ENCODE measurements at places on chromosomes 3 and 15.

DNA sequence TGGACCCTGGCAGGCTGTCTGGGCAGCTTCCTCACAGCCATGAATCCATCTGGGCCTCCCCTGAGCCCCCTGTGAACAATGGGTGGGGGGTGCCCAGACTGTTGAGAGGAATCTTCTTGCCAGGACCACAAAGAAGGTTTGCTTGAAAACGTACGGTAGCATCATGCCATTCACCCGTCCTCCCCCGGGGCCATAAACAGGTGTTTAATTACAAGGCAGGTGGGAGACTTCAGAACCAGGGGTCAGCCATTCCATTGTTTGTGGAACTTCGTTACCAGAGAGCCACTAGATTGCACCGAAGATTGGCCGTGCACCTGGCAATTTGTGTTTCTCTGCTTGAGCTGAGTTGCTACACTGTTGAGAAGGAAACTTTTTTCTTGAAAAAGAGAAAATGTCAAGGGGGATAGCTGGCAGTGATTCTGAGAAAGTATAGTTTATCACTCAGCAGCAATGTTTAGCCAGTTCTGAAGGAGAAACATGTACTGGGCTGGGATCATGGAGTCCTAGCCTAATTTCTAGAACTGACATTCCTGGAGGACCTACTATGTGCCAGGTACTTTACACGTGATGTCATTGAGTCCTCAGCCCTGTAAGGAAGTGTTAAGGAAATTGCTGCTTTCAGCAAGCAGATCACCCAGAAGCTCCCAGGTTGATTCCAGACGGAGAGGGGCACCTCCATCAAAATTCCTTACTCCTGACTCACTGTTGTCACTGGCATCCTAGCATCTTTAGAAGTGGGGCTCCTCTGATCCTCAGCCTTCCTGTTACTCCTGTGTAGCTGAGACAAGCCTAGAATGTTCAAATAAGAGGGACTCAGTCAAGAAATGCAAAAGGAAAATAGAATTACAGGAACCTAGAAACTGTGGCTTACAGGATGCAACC lies 103.8 kb upstream of the UBE2E1 start:
- DNase-seq = no peak

GRCh38 chr3:31957106-31957505 lies 24.0 kb downstream of the OSBPL10 start:
- DNase-seq = no peak

DNA sequence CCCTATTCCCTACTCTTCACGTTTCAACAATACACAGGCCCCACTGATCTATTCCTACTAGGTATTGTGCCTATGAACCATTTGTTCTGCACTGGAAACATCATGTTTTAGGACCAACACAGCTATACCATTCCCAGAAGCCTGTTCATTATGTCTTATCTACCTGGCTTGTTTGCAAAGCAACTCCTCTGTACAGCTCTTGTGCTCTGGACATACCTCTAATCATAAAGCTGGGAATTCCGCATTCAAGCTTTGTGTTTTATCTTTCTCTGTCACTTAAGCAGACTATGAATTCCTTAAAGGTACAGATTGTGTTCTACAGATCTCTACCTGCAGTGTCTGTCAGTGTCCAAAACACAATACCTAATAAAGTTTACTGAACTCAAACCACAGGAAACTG lies 87.5 kb upstream of the CSPG5 start:
- no peak for DNase-seq

DNA sequence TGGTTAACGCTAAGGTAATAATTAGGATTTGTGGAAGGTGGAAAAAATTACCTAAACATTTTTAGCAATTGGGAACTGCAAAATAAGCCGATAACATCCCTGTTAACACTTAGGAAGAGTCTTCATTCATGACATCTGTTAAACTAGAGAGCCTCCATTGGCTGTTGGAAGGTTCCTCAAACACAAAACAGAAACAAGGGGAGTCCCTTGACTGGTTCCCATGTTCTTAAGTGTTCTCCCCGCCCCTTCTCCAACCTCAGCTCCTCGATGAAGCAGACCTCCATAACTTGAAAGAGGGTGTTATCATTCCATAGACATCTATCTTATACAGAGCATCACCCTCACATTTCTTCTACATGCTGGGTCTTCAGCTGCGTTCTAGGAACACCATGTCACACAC lies 2.5 kb downstream of the SLC22A13 start:
- no peak for DNase-seq

DNA sequence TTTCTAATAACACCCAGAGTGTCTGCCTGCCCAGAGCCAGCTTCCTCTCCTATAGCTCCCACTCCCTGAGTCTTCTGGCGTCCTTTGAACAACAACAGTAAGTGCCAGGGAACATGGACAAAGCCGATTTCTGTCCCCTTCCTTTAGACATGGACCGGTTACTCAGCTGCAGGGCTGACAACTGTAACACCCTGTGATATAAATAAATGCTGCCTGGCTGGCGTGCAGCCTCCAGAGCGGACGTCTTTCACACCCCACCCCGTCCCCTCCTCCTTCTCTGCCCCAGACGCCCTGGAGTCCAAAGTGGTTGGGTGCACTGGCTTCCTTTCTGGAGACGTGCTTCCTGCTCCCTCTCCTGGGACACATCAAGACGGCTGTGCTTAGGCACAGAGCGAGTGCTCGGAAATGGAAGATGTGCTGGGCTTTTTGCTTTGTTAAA lies 281.9 kb upstream of the LRRFIP2 start:
- DNase-seq = no peak

GRCh38 chr15:99618941-99619411 lies 53.2 kb downstream of the MEF2A start:
- no peak for DNase-seq

GRCh38 chr15:32747921-32748342 lies 30.1 kb downstream of the GREM1 start:
- DNase-seq = no peak

DNA sequence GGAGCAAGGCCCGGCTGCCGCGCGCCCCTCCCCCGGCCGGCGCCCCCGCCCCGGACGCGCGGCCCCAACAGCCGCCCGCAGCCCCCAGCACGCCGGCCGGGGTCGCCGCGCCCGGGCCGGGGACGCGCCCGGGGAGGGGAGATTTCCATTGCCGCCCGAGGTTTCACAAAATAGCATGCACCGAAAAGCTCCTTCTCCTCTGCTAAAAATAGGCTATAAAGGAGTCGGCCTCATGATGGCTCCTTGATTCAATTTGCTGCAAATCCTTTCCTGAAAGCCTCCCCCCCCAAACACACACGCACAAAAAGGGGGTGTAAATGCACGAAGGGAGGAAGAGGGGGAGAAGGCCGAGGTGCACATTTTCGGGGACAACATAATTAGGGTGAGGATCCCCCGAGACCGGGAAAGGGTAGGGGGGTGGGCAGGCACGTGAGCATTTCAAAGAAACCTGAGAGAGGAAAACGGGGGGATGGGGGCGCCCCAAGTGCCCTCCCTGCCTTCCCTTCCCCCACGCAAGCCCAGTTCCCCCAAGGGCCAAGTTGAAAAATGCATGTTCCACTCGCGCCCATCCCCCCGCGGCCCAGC lies 734 bp downstream of the TBL1XR1 start:
- DNase-seq = no peak

DNA sequence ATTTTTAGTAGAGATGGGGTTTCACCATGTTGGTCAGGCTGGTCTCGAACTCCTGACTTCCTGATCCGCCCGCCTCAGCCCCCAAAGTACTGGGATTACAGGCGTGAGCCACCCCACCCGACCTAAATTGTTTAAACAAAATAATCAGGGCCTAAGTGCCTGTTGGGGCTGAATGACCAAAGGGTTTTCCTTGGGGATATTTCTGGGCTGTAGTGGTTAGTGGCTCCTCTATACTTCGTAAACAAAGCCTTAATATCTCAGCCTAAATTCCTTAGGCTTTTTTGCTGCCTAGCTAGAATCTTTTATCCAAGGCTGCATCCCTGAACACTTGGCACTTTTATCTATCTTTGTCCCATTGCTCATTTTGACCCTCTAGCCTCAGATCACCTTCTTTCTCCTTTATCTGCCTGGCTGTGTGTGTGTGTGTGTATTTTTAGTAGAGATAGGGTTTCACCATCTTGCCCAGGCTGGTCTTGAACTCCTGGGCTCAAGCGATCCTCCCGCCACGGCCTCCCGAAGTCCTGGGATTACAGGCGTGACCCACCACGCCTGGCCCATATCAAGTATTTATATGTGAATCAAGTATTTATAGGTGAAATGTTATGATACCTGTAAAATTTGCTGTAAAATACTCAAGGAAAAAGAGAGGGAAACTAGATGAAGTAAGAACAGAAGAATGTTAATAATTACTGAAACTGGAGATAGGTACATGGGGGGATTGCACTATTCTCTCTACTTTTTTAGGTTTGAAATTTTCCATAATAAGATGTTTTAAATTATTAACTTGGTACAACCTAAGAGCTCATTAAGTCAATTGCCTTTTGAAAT lies 1.8 kb downstream of the NUSAP1 start:
- no peak for DNase-seq

DNA sequence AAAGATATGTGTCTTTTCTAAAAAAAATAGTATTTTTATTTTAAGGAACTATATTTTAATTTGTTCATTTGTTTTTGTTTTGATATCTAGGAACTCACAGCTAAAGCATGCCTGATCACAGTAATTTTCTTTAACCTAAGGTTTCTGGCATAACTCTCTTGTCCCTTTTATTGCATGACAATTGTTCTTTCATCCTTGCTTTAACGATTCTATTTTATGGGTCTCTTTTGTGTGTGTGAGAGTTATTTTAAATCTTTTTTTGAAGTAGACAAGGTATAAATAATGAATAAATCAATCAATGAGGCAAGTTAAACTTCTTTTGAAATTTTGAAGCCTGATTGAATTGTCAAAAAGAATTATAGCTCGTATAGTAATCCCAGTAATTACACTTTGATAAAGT lies 747.8 kb upstream of the GOLIM4 start:
- no peak for DNase-seq

DNA sequence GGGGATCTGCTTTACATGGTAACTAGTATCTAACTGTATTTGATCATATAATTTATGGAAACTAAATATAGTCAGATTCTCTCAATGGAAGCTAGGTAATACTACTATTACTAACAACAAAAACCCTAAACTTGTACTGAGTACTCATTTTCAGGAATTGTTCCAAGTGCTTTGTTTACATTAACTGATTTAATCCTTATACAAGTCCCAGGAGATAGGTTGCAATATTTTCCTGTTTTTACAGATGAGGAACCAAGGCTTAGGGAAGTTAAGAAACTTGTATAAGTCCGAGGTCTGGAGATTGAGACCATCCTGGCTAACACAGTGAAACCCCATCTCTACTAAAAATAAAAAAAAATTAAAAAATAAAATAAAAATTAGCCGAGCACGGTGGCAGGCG lies 7.5 kb upstream of the MTHFS start:
- no peak for DNase-seq

DNA sequence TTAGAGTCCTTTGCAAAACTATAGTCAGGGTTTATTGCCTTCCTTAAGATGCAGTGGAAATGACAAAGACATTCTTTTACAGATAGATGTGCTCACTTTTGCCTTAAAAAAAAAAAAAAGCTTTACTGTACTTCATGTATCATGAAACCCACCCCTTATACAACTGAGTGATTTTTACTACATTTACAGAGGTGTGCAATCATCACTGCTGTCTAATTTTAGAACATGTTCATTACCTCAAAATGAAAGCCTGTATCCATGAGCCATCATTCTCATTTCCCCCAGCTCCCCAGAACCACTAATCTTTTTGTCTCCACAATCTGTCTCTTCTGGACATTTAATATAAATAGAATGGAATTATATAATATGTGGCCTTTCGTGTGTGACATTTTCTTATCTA lies 111.9 kb downstream of the NR1I2 start:
- no peak for DNase-seq

- DNase-seq = no peak
These were observed 26.1 kb downstream of the TBC1D21 start for GRCh38 chr15:73899197-73900094.

- no peak for DNase-seq
These were observed 15.5 kb downstream of the BMF start for GRCh38 chr15:40092979-40093869.

DNA sequence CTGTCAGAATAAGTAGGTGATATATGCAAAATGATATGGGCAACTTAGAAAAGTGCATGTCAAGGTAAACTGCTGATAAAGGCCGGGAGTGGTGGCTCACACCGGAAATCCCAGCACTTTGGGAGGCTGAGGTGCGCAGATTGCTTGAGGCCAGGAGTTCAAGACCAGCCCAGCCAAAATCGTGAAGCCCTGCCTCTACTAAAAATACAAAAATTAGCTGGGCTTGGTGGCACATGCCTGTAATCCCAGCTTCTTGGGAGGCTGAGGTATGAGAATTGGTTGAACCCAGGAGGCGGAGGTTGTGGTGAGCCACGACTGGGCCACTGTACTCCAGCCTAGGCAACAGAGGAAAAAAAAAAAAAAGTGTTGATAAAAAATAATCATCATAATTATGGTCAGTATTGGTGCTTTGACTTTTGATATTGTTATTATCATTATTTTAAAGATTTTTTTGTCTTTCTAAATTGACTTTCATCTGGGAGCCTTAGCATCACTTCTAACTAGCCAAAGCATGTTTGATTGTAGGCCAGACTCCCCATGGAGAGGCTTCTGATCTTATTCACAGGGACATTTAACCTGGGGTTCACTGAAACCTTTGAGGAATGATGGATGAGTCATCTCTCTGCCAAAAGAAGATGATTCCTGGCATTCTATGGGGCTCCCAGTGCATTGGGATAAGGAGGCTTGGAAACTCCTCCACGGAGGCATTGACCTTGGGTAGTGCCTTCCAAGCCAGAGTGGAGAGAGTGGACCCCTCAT lies 5.6 kb downstream of the ZBTB38 start:
- no peak for DNase-seq

DNA sequence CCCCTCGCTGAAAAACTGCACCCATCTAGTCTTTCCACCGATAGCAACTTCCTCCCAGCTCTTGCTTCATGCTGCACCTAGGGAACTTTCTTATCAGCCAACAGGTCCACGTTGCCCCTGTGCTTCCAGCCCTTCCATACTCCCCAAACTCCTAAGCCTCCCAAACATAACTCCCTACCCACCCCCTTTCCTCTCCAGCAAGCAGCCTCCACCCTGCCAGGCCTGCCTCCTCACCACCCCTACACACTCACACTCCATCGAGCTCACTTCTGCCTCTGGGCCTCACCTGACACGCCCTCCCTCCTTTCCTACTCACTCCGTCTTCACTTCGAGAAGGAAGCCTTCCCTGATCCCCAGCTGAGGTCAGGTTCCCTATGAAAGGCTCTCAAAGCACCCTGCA lies 8.1 kb downstream of the INSYN1 start:
- DNase-seq = no peak

DNA sequence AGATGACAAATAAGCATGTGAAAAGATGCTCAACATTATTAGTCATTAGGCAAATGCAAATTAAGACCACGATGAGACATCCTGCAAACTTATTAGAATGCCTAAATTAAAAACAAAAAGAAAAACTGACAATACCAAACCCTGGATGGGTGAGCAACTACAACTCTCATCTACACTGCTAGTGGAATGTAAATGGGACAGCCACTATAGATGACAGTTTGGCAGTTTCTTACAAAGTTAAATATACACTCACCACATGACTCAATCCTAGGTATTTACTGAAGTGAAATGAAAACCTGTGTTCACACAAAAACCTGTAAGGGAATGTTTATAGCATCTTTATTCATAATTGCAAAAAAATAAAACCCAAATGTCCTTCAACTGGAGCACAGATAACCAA lies 74.7 kb downstream of the NPTN start:
- DNase-seq = no peak

GRCh38 chr3:130792246-130792645 lies 45.6 kb upstream of the PIK3R4 start:
- no peak for DNase-seq

- no peak for DNase-seq
These were observed 24.1 kb upstream of the MRPS22 start for GRCh38 chr3:139319428-139320402.
